Keratinocyte (primary cell): ENCODE measurements at places on chromosomes 2 and 18. TPM values are rescaled to one million over a fixed set of nuclear protein-coding genes. Genes with fewer than 3 reads are reported as not detected.

DNA sequence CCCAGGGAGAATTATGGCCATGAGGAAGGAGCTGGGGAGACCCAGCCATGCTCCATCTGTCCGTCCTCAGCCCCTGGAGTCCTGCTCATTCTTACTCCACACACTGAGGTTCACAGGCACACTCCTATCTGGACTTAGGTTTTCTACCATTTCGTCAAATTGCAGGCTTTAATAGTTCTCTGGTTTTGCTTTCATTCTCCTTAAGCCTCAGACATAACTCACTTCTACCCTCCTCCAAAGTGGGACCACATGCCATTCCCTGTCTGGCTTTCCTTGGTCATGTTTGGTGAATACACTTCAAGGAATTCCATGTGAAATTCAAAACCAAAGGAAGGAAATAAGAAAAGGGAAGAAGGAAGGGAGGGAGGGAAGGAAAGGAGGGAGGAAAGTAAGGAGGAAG, 115.7 kb downstream of the CMPK2 start:
- DNase-seq, result no peak

- DNase-seq, result no peak
These were observed 1.7 kb downstream of the PNKD start for GRCh38 chr2:218271865-218272530.

DNA sequence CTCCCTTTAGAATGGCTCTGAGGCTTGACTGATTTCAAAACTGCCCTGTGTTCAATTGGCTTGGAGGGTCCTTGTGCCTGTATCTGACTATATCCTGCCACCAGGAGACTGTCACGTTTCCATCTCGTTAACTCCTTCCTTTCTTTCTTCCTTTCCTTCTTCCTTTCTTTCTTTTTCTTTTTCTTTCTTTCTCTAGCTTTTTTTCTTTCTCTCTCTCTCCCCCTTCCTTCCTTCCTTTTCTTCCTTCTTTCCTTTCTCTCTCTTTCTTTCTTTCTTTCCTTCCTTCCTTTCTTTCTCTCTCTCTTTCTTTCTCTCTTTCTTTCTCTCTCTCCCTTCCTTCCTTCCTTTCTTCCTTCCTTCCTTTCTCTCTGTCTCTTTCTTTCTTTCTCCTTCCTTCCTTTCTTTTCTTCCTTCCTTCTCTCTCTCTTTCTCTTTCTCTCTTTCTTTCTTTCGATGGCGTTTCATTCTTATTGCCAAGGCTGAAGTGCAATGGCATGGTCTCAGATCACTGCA, 38.1 kb upstream of the EML6 start:
- no peak for DNase-seq

- DNase-seq, result no peak
These were observed 93.4 kb upstream of the MSH2 start for GRCh38 chr2:47309472-47309951.

DNA sequence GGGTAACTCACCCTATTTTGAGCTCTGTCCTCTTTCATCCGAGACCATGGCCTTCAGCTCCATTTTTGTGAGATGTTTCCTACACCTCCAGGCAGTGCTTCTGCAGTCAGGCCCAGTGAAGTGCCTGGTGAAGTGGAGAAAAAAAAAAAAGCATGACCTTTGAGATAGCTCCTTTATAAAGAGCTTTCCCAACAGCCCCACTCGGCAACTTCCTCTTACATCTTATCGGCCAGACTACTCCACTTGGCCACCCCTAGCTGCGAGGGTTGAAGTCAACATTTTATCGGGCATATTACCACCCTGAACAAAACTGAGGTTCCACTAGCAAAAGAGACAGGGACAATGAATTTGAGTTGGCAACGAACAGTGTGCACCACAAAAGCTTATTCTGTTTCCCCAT, 124.8 kb upstream of the RNF152 start:
- DNase-seq, result no peak

The SLC35F6 gene
- 25.7 to 56.9 TPM (median 30.1 TPM) in 3 replicates for polyA plus RNA-seq

The ANO7 gene
- 0.14 to 0.50 TPM (median 0.17 TPM) in 3 replicates for polyA plus RNA-seq

The SP140 gene
- polyA plus RNA-seq, result 0.95 to 1.2 TPM (median 0.95 TPM) in 3 replicates

The TMEM200C gene
- polyA plus RNA-seq, result not detected in 3 replicates
